ENCODE measurements at places on chromosomes 5 and 9.

DNA sequence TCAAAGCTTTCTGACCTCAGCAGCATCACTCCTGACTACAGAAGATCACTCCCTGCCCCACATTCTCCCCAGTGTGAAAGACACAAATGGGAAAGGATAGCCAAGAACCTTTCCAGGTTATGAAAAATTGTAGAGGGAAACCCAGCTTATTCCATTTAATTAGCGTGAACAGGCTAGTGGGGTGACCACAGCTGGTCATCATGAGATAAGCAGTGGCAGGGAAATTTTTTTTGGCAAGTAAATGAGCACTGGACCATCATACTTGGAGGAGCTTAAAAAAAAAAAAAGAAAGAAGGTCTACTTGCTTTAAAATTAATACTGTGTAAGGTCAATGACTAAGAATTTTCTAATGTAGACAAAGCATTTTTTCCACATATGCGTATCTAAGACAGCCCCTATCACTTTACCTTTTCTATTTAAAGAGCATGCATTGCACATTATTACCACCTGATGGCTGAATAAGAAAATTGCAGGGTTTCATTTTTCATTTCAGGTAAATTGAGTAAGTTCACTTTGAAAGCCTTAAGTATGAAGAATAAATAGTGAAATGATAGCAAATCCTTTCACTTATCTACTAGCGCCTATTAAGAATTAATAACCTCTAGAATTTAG is 123.6 kb downstream of the ELAVL2 start:
- no peak for DNase-seq

DNA sequence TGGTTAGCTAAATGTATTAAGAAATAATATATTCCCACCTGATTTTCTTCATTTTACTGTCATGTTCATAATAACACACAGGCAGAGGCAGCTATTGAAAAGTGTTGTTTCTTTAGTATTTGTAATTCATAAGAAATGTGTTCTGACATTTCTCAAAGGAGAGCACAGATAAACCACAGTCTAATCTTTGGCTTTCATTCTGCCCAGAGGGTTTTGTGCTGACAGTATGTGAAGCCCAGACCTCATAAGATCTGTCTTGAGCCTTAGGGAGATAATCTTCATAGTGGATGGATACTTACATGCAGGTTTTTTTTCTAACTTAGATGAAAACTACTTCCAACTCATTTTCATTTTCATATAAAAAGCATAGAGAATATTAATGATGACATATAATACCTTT is 206.1 kb downstream of the CHSY3 start:
- DNase-seq, result no peak

DNA sequence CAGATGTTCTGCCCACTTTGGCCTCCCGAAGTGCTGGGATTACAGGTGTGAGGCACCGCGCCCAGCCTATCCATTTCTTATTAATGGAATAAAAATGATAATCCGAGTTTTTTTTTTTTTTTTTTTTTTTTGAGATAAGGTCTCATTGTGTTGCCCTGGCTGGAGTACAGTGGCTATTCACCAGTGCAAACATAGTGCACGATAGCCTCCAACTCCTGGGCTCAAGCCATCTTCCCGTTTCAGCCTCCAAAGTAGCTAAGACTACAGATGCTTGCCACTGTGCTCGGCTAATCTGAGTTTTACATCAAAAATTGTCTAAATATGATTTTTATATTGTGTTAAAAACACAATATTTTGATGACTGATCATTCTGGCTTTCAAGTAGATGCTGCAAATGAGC is 6.6 kb downstream of the GPR107 start:
- DNase-seq, result no peak

DNA sequence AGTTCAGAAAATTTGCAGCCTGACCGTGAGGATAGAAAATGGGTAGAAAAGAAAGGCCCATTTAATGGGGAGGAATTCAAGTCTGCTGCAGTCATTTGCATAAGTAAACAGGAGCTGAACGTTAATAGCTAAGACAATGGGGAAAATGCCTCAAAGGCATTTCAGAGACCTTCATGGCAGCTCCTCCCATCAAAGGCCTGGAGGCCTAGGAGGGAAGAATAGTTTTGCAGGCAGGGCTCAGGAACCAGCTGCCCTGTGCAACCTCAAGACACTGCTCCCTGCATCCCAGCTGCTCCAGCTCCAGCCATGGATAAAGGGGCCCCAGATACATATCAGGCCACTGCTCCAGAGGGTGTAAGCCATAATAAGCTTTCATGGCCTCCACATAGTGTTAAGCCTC is 32.2 kb upstream of the CDH18 start:
- DNase-seq, result no peak

- no peak for DNase-seq
These were observed 147.5 kb upstream of the FGF10 start for GRCh38 chr5:44536650-44537260.

GRCh38 chr9:5764130-5764868 is 68.6 kb downstream of the ERMP1 start:
- no peak for DNase-seq

GRCh38 chr5:159005062-159005461 is 94.7 kb downstream of the EBF1 start:
- no peak for DNase-seq

- DNase-seq, result no peak
These were observed 524.3 kb upstream of the GRAMD2B start for GRCh38 chr5:125898851-125899405.

DNA sequence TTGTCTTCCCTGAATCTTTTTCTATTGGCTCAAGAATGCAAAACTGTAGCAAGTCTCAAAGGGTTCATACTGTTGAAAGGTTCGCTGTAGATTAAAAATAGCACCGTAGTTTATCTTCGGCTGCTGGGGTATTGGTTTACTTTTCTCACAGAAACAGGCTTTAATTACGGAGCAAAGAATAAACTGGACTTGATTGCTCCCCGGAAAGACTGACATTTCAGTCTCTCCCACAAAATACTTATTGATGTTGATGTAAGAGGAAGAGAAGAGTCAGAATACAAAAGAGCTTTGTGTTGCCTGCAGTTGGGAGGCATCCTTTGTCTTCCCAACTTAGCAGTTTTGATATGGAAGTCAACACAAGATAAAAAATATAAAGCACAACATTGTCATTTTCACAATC is 183.9 kb upstream of the DMAC1 start:
- DNase-seq, result no peak

GRCh38 chr9:76302947-76303550 is 91.2 kb downstream of the RFK start:
- DNase-seq, result no peak

DNA sequence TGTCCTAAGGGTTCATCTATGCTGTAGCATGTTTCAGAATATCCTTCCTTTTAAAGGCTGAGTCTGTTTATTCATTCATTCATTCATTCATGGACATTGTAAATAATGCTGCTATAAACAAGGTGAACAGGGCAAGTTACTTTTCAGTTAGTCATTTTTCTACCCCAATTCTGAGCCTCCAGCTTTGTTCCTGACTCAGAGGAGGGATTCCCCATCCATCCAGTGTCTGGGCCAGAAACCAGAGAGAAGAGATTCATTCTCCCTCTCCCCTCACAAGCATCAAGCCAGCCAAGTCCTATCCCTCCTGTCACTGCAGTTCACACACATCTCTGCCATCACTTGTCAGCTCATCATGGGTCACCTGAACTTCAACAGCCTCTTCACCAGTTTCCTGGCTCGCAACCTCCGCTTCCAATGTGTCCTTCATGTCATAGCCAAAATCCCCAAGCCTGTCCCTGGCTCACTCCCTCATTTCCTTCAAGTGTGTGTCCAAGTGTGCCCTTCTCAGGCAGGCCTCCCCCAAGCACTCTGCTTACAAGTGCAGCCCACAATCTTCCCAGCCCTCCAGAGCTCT is 203.0 kb downstream of the TTLL11 start:
- no peak for DNase-seq
